ENCODE measurements at places on chromosomes 4 and X.

- DNase-seq: no peak
Observed at GRCh38 chrX:74119016-74119910, 184.7 kb upstream of the ZCCHC13 start.

GRCh38 chr4:67437974-67438713 lies 107.2 kb downstream of the CENPC start:
- DNase-seq: no peak

GRCh38 chr4:113952452-113953029 lies 26.9 kb downstream of the ARSJ start:
- DNase-seq: no peak

DNA sequence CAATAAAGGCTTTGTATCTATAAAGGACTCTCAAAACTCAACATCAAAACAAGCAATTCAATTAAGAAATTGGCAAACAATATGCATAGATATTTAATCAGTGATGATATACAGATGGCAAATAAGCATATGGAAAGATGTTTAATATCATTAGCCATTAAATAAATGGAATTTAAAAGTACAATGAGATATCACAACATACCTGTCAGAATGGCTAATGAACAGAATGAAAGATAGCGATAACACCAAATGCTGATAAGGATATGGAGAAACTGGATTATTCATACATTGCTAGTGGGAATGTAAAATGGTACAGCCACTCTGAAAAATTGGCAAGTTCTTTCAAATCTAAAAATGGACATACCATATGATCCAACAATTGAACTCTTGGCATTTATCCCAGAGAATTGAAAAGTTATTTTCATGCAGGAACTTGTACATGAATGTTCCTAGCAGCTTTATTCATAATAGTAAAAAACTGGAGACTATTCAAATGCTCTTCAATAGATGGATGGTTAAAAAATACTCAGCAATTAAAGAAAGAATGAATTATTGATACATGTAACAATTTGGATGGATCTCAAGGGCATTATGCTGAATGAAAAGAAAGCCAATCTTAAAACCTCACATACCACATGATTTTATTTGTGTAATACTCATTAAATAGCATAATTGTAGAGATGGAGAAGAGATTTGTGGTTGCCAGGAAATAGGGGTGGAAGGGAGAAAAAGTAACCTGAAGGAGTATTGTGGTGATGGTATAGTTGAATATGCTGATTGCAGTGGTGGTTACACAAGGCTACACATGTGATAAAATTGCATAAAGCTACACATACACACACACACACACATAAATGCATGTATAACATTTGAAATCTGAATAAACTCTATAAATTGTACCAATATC lies 45.9 kb upstream of the ALG13 start:
- no peak for DNase-seq

DNA sequence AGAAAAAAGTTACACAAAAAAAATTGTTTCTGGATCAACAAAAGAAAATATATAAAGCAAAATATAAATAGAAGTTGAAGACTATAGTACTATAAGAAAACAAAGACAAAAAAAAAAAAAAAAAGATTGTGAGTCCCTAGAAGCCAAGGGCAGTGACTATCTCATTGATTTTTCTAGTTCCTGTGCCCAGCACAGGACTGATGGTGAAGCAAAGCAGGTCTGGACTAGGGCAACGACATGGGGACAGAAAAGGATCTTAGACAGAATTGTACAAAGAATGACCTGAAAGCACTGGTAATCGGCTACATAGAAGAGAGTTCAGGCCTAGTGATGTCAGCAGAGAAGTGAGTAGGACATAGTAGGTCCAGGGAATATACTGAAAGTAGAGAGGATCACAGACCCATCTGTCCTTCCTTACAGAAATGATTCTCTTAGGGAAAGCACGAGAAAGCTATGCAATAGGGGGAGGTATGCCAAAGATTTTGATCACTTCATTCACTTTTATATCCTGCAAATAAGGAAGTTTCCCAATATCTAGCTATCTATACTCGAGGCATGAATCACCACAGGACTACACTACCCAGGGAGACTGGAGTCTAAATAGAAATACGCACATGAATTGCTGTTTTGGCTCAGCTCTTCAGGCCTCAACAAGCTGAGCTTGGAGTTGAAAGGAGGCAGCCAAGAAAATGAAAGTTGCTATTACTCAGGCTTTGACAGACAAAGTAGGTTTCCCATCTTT lies 230.9 kb upstream of the GPC4 start:
- no peak for DNase-seq

- no peak for DNase-seq
Observed at GRCh38 chr4:183960046-183960420, 54.9 kb downstream of the STOX2 start.

GRCh38 chr4:16443504-16444088 lies 217.3 kb upstream of the TAPT1 start:
- DNase-seq: no peak

GRCh38 chr4:7546809-7547367 lies 112.2 kb upstream of the PSAPL1 start:
- no peak for DNase-seq

GRCh38 chr4:47118192-47118929 lies 87.0 kb downstream of the GABRB1 start:
- no peak for DNase-seq

Measured in right renal pelvis (tissue), 4 donors.